ENCODE measurements at places on chromosomes 1 and 21. TPM values are rescaled to one million over a fixed set of nuclear protein-coding genes. Genes with fewer than 3 reads are reported as not detected.

GRCh38 chr1:57384284-57384683 is 39.6 kb downstream of the DAB1 start:
- DNase-seq: no peak
- no peaks in the 10 kb centered on the region for H3K27me3 ChIP-seq
- no peak overlapping the region for H3K4me3 ChIP-seq
- H3K4me1 ChIP-seq: no peaks in the 10 kb centered on the region

Gene RBP7
- 1.0 TPM for total RNA-seq

- no peaks in the 10 kb centered on the region for H3K27me3 ChIP-seq
- H3K4me1 ChIP-seq: no peaks in the 10 kb centered on the region
- no peak overlapping the region for H3K27ac ChIP-seq
- no peak overlapping the region for H3K4me3 ChIP-seq
- no peaks in the 10 kb centered on the region for H3K36me3 ChIP-seq
Measured at GRCh38 chr1:15362737-15363128, 47.0 kb upstream of the EFHD2 start.

DNA sequence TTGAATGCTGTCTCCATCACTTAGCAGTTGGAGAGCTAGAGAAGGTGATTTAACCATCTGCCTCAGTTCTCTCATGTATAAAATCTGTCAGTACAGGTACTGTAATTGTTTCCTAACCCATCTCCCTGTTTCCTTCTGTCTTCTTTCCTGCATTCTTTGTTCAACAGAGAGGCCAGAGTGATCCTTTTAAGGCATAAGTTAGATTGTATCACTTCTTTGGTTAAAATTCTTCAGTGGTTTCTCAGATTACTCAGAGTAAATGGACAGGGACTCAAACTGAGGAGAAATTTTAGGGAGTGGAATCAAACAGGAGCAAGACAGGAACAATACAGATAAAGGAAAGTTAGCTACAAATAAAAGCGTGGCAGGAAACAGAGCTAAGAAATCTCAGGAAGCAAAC is 45.2 kb upstream of the SSX2IP start:
- H3K27me3 ChIP-seq: no peaks in the 10 kb centered on the region
- H3K36me3 ChIP-seq: no peaks in the 10 kb centered on the region
- no peak overlapping the region for H3K4me3 ChIP-seq
- H3K4me1 ChIP-seq: no peaks in the 10 kb centered on the region

DNA sequence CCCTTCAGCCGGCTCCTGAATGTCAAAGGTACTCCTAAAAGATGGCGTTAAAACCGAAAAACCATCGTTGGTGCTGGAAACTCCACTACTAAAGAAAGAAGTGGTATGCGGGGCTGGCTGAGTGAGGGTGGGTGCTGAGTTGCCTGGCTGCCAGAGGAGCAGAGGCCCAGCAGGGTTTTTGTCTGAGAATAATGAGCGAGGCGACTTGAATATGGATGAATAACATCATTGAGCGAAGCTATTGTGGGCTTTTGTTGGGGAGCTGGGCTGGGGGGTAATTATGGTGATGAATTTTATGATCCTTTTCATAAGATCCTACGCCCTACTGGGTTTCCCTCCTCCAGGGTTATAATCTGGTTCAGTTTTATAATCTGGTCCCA is 2.0 kb downstream of the PDPN start:
- peaks cover 18% of the 10 kb centered on the region for H3K4me1 ChIP-seq
- H3K27ac ChIP-seq: peak overlapping the region; percentile 21
- peak overlapping the region; percentile 7 for H3K4me3 ChIP-seq
- H3K36me3 ChIP-seq: no peaks in the 10 kb centered on the region

Gene HSF2BP
- 3.2 TPM for total RNA-seq

Gene S100A1
- 1.7 TPM for total RNA-seq

GRCh38 chr1:18178111-18178510 is 70.5 kb downstream of the IGSF21 start:
- no peak overlapping the region for H3K4me3 ChIP-seq
- H3K27ac ChIP-seq: no peak overlapping the region
- H3K36me3 ChIP-seq: no peaks in the 10 kb centered on the region
- peaks cover 11% of the 10 kb centered on the region for H3K27me3 ChIP-seq
- DNase-seq: no peak

Gene AMPD1
- not detected for total RNA-seq

DNA sequence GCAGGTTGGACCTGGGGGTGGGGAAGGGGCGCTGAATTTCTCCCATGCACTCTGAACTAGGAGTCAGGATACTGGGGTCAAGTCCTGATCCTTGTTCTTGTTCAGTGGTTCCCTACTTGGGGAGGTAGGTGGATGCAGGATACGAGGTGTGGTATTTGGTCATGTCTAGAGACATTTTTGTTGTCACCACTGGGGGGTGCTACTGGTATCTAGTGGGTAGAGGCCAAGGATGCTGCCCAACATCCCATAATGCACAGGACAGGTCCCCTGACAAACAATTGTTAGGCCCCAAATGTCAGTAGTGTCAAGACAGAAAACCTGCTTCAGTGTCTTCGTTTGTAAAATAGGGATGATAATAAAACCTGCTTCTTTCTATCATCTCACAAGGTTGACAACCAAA is 259.0 kb upstream of the FOXD3 start:
- no peaks in the 10 kb centered on the region for H3K4me1 ChIP-seq
- H3K27me3 ChIP-seq: no peaks in the 10 kb centered on the region
- no peaks in the 10 kb centered on the region for H3K36me3 ChIP-seq
- H3K4me3 ChIP-seq: no peak overlapping the region

Gene KCNA2
- 0.57 TPM for total RNA-seq

Gene SV2A
- total RNA-seq: 6.8 TPM

GRCh38 chr21:15329191-15329590 is 264.4 kb upstream of the NRIP1 start:
- H3K27me3 ChIP-seq: no peaks in the 10 kb centered on the region
- no peaks in the 10 kb centered on the region for H3K36me3 ChIP-seq
- H3K27ac ChIP-seq: no peak overlapping the region
- H3K4me3 ChIP-seq: no peak overlapping the region

Gene TNFRSF9
- total RNA-seq: 3.4 TPM

Gene KCNC4
- total RNA-seq: 2.6 TPM

DNA sequence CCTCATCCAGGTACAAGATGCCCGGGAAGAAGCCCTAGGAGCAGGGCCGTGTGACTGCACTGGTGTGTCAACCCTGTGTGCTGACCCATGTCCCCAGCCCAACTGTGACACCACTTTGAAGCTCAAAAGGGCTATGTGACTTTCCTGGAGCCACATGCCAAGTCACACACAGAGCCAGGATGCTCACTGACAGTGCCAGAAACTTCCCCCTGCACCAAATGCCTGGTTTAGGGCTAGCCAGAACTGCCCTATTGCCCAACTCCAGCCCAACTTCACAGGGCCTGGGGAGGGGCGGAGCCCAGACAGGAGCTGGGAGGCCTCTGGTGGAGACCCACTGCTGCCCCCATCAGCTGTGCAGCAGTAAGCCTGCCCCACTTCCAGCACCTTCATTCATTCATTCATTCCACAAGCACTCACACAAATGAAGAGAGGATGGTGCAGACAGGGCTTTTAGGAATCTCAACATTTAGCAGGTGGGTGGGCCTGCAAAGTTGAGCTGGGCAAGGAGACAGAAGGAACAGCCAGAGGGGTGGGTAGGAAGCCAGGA is 36.7 kb downstream of the KCNQ4 start:
- DNase-seq: no peak
- H3K36me3 ChIP-seq: no peaks in the 10 kb centered on the region
- no peak overlapping the region for H3K27ac ChIP-seq
- H3K4me1 ChIP-seq: peaks cover 14% of the 10 kb centered on the region
- no peak overlapping the region for H3K4me3 ChIP-seq
- H3K27me3 ChIP-seq: peaks cover 5% of the 10 kb centered on the region

DNA sequence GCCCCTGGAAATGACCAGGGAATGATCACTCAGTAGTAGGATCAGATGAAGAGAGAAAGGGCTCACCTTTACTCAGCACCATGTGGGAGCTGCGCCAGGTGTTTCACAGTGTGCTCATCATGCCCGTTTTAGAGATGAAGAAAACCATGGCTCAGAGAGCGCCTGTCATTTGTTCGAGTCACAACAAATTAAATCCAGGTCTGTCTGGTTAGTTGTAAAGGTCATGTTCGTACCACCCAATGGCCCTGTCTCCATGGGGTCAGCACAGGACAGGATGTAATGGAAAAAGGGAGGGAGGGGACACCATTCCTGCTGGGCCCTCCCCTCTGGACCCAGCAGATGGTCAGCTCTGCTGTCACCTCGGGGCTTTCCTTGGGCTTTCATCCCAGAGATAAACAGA is 15.2 kb downstream of the KIRREL1 start:
- no peak overlapping the region for H3K4me3 ChIP-seq
- H3K27ac ChIP-seq: peak overlapping the region; percentile 98
- peaks cover 73% of the 10 kb centered on the region for H3K4me1 ChIP-seq
- H3K36me3 ChIP-seq: no peaks in the 10 kb centered on the region
- DNase-seq: no peak
